Cerebellar nuclear complex (tissue), 1 donor: ENCODE measurements at places on chromosomes 2 and 18.

- DNase-seq = no peak
Observed at GRCh38 chr2:15905267-15905645, 35.1 kb upstream of the MYCN start.

- no peak for DNase-seq
Observed at GRCh38 chr18:26843760-26844159, 21.7 kb downstream of the AQP4 start.

GRCh38 chr2:191479680-191480023 is 198.3 kb upstream of the NABP1 start:
- no peak for DNase-seq

DNA sequence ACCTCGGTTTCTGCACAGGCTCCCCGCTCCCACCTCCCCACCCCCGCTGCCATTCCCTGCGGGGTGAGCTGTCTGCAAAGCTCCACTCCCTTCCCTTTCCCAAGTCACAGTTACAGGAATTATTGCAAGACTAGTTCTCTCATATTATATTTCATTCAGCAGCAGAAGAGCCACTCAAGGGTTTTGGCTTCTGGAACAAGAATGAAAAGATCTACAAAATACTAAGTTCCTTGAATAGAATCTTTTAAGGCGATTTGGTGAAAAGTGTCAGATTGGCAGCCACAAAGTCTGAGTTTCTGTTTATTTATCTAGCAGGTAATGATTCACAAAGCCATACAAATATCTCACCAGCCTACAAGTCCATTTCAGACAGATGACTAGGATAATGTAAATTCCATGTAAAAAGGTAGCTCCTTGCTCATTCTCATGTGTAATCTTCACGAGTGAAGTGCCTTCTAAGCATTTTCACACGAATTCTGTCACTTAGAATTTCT is 221.9 kb upstream of the RBBP8 start:
- no peak for DNase-seq

- DNase-seq = no peak
Observed at GRCh38 chr2:95385570-95385984, 16.9 kb upstream of the FAHD2A start.

DNA sequence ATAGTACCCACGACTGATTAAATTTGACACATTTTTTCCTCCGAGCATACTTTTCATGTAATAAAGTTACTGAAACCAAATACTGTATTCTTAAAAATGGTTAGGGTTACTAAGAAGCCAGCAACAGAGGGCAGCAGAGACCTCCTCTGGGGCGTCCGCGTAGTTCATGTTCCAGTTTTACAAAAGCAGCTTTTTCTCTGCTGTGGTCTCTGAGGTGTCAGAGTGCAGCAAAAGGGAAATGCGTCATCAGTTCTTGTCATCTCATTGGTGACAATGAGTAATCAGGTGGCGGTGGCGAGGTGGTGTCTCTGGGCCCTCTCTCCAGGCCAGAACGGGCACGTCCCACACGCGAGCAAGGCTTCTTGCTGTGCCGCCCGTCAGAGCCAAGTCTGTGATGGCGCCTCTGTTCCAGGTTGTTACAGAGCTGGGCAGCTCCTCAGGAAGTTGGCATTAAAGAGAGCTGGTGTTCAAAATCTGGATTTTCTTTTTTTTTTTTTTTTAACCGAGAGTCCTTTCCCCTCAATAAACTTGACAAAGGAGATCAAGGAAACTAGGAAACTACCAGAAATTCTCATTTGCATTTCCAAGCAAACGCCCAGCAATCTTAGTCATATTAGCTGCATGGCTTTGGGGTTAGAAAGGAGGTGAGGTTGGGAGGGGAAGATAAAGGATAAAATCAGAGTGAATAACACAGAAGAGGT is 98.6 kb upstream of the BZW1 start:
- peak; percentile 96 for DNase-seq

- no peak for DNase-seq
Observed at GRCh38 chr2:184215745-184216144, 382.6 kb upstream of the ZNF804A start.

DNA sequence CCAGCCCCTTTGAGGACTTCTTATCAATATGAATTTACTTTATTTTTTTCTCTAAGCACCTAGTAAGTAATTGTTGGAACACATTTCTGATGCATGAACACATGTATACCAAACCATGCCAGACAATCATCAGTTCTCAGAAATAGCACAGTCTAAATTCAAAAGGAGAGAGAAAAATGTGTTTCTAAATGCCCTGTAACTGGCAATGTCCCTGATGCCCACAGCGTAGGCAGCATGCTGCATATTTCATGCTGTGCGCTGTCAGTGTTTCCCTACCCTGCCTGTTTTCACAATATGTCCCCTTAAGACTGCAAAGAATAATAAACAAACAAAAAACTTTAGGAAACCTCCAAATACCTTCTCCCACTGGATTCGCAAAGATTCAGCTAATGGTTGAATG is 881.0 kb upstream of the CHAC2 start:
- DNase-seq = peak; percentile 36

- DNase-seq = no peak
Observed at GRCh38 chr2:150320608-150321007, 166.9 kb downstream of the RND3 start.
